ENCODE measurements at places on chromosomes 13 and 19. TPM values are rescaled to one million over a fixed set of nuclear protein-coding genes. Genes with fewer than 3 reads are reported as not detected.

DNA sequence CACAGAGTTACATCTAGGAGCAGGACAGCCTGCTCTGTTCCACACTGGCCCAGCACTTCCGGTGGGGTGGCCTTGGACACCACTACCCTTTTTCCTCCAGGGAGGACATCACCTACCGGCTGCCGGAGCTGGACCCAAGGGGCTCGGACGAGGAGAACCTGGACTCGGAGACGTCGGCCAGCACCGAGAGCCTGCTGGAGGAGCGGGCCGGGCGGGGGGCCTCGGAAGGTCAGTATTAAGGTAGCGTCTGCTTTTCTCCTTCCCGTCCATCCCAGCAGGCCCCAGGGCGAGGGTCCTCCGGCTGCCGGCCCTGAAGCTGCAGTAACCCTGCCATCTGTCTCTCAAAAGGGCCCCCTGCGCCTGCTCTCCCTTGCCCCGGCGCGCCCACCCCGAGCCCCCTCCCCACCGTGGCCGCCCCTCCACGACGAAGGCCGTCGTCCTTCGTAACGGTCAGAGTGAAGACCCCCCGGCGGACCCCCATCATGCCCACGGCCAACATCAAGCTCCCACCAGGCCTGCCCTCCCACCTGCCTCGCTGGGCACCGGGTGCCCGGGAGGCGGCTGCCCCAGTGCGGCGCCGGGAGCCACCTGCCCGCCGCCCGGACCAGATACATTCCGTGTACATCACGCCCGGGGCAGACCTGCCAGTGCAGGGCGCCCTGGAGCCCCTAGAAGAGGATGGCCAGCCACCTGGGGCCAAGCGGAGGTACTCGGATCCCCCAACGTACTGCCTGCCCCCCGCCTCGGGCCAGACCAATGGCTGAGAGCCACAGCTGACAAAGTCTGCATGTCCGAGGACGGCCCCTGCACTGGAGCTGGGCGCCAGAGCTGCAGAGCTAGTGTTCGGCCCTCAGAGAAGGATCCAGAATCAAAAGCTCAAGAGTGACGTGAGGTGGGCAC lies 3.4 kb upstream of the USE1 start:
- no peak for DNase-seq
- peaks cover 21% of the 10 kb centered on the region for H3K36me3 ChIP-seq
- H3K4me3 ChIP-seq, result peak overlapping the region; percentile 1
- H3K4me1 ChIP-seq, result peaks cover 16% of the 10 kb centered on the region

- peaks cover 5% of the 10 kb centered on the region for H3K4me1 ChIP-seq
- no peak overlapping the region for H3K4me3 ChIP-seq
- no peaks in the 10 kb centered on the region for H3K27me3 ChIP-seq
Measured at GRCh38 chr13:42615691-42616090, 41.7 kb downstream of the TNFSF11 start.

GRCh38 chr19:17020385-17020784 lies 6.2 kb downstream of the CPAMD8 start:
- no peaks in the 10 kb centered on the region for H3K4me1 ChIP-seq
- no peak for DNase-seq
- peaks cover 24% of the 10 kb centered on the region for H3K36me3 ChIP-seq
- no peak overlapping the region for H3K27ac ChIP-seq
- H3K27me3 ChIP-seq, result no peaks in the 10 kb centered on the region

- H3K27me3 ChIP-seq, result no peaks in the 10 kb centered on the region
- no peaks in the 10 kb centered on the region for H3K36me3 ChIP-seq
- no peak overlapping the region for H3K4me3 ChIP-seq
- H3K27ac ChIP-seq, result no peak overlapping the region
Measured at GRCh38 chr13:77412116-77412635, 85.3 kb upstream of the MYCBP2 start.

MYH14 gene
- total RNA-seq, result 4.0 TPM

CLEC11A gene
- total RNA-seq, result 7.9 TPM

OSCAR gene
- total RNA-seq, result not detected

NLRP5 gene
- total RNA-seq, result not detected

DNA sequence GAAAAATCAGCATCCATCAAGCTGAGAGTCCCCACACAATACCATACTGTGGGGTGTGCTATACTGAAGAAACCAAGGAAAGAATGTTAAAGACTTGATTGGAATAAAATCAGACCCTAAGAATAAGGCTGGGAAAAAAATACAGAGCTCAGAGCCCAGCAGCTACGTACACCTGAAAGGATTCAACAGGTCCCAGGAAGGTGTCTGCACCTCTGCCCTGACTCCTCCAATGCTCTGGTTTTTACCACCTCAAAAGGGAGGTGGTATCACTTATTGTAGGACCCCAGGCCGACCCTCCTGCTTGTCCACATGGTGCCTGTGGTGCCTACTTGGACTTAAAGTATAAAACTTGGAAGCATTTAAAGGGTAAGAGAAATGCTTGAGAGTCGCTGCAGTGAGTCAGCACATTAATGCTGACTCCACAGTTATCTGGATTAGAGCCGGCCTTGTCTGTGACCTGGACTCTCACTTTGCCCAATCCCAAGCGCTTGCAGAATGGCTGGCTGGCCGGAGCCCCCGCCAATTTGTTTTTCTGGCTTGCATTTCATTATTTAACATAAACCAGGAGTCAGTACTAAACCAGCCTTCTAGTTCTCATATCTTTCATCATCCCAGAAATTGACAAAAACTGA lies 110.1 kb downstream of the FGF14 start:
- H3K27me3 ChIP-seq, result no peaks in the 10 kb centered on the region
- H3K27ac ChIP-seq, result no peak overlapping the region
- H3K4me1 ChIP-seq, result no peaks in the 10 kb centered on the region
- no peak overlapping the region for H3K4me3 ChIP-seq

DNA sequence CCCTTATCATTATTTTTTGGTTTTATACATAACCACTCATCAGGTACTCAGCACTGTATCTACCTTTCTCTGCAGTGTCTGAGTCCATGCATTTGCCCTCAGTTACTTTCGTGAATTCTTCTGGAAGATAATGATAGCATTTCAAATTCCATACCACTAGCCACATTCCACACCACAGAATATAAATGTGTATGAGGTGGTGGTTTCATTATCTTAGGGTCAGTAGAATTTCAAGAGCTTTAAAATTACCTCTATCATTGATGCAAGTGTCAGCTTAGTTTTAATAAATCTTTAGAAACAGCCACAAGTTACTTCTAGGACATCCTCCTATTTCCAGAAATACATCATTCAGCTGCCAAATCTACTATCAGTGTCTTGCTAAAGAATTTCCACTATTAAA lies 1578.3 kb downstream of the OLFM4 start:
- DNase-seq, result no peak
- no peaks in the 10 kb centered on the region for H3K36me3 ChIP-seq
- no peak overlapping the region for H3K4me3 ChIP-seq

DNA sequence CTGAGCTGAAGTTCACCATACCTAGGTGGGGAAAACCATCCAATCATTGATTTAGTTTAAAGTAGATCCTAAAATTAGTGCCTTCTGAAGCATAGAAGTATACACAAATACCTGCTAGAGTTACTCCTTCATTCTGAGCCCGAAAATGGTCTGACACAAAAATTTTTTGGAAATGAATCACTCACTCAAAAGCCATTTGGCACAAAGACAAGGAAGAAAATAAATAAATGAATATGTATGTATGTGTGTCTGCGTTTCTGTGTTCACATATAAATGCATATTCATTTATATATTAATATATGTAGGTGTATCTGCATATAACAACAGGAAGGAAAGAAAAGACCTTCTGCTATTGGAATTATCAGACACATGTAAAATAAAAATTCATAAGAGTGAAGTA lies 614.4 kb upstream of the PCDH9 start:
- H3K27me3 ChIP-seq, result no peaks in the 10 kb centered on the region
- no peak for DNase-seq
- H3K36me3 ChIP-seq, result no peaks in the 10 kb centered on the region

GRCh38 chr13:108777421-108778420 lies 148.3 kb downstream of the MYO16 start:
- DNase-seq, result no peak
- no peaks in the 10 kb centered on the region for H3K27me3 ChIP-seq
- H3K36me3 ChIP-seq, result peaks cover 4% of the 10 kb centered on the region
- peak overlapping the region; percentile 3 for H3K27ac ChIP-seq
- H3K4me1 ChIP-seq, result peaks cover 10% of the 10 kb centered on the region

OR7A5 gene
- total RNA-seq, result not detected

CYP4F8 gene
- not detected for total RNA-seq

- peak overlapping the region; percentile 1 for H3K27ac ChIP-seq
- H3K36me3 ChIP-seq, result peaks cover 11% of the 10 kb centered on the region
- no peaks in the 10 kb centered on the region for H3K27me3 ChIP-seq
- peaks cover 19% of the 10 kb centered on the region for H3K4me1 ChIP-seq
Measured at GRCh38 chr13:76455960-76456359, 430.2 kb downstream of the KCTD12 start.

DNA sequence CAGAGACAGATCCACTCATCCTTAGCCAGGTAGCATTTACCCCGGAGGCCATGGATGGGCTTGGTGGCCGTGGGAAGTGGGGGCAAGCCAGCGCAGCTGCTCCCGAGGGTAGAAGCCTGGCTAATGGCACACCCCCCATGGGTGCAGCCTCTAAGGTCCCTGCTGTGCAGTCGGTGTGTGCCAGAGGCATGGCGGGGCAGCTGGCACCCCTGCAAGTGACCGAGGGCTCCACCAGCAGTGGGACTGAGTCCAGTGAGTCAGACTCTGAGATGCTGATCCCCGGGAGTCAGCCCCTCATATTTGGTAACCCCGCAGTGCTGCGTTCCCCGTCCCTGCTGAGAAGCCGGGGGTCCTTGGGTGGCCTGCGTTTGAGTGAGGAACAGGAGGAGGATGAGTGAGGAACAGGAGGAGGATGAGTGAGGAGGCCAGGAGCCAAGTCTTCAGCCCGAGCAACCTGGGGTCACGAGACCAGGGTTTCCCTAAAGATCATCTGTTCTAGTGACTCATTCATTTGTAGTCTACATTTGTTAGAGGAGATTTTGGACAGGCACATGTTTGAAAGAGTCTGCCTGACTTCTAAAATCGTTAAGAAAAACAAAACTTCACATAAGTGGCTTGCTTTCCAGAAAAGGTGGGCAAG lies 180.7 kb downstream of the STK24 start:
- H3K27ac ChIP-seq, result no peak overlapping the region
- H3K4me3 ChIP-seq, result no peak overlapping the region

DNA sequence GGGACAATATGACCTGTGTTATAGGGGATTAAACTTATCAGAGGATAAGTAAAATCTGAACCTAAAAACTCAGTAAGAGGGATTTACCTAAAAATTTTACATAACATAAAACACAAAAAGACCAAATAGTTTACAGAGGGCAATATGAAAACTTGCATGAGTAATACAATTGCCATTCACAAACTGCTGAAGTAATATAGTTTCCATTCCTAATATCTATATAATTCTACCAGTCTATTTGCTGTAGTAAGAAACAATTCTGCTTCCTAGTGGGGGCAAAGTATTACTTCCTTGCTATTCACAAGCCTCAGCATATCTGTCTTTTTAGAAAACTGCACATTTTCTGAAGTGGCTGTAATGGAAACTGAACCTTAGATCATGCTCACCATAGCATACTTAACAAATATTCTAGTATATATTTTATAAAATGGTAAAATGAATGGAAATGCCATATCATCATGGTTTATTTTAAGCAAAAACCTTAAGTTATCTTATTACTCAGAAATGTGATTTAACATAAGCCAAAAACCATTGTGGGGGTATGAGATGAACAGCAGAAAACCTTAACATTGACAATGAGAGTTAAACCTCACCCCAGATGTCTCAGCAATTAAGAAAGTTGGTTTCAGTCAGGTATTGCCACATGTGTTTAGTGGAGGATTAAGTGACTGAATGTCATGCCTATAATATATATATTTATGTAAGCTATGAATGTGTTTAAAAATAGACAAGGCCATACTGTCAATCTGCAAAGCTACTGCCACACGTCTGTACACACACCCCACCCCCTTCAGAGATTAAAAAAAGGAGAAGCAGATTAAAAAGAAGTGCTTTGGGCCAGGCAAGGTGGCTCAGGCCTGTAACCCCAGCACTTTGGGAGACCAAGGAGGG lies 136.8 kb downstream of the MIPEP start:
- no peak overlapping the region for H3K27ac ChIP-seq
- H3K36me3 ChIP-seq, result no peaks in the 10 kb centered on the region
- H3K4me3 ChIP-seq, result no peak overlapping the region
- no peaks in the 10 kb centered on the region for H3K27me3 ChIP-seq
- DNase-seq, result no peak

DNA sequence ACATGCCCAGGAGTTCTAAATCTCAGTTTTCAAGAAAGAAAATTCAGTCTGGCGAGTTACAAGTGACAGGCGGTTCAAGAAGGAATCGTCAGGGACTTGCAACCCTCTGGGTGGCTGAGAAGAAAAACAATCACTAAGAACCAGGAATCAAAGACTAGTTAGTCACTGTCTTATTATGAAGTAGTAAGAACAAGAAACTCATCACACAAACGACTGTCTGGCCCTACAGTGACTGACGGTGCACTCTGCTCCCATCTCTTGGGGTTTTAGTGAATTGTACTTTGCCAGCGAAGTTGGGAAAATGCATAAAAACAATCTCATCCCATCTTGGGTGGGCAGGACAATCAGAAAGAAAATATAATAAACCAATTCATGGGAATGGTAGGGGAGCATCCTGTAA lies 63.7 kb upstream of the SACS start:
- no peak overlapping the region for H3K27ac ChIP-seq
- no peaks in the 10 kb centered on the region for H3K27me3 ChIP-seq
- H3K4me1 ChIP-seq, result peaks cover 22% of the 10 kb centered on the region

DNA sequence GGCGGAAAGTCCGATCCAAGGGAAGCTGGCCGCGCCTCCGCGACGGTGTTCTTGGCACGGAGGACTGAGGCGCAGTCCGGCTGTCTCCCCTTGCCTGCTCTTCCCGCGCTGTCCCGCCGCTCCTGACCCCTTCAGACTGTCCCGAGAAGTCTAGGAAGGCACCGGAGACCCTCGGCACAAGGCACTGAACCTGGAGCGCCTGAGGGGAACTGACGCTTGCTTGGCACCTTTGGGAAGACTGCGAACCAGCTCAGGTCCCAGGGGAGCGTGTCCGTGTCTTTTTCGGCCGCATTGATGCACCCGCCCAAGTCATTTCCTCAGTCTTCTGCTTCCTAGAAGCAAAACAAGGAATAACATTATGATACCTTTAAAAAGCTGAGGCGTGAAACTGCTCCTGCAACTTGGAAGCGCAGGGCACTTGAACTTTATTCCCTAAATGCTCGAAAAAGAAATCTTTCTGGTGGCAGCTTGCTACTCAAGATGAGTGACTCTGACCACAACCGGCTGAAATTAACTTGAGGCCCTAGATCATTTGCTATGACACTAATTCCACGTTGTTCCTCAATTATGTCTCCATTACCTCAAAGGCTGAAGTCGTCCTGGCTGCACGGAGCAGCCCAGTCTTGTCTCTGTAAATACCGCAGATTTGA lies 735 bp upstream of the FLT1 start:
- H3K27me3 ChIP-seq, result peaks cover 94% of the 10 kb centered on the region
- DNase-seq, result peak; percentile 16
- H3K36me3 ChIP-seq, result no peaks in the 10 kb centered on the region
- H3K27ac ChIP-seq, result no peak overlapping the region

SUPT5H gene
- total RNA-seq, result 140 TPM

- DNase-seq, result no peak
- no peaks in the 10 kb centered on the region for H3K27me3 ChIP-seq
- H3K27ac ChIP-seq, result no peak overlapping the region
- peaks cover 31% of the 10 kb centered on the region for H3K4me1 ChIP-seq
- H3K36me3 ChIP-seq, result no peaks in the 10 kb centered on the region
- H3K4me3 ChIP-seq, result no peak overlapping the region
Measured at GRCh38 chr13:98972627-98973026, 5.2 kb downstream of the DOCK9 start.

GRCh38 chr13:74930402-74931165 lies 551.4 kb downstream of the TBC1D4 start:
- H3K27me3 ChIP-seq, result no peaks in the 10 kb centered on the region
- H3K27ac ChIP-seq, result no peak overlapping the region
- DNase-seq, result no peak
- H3K4me3 ChIP-seq, result no peak overlapping the region
- H3K36me3 ChIP-seq, result peaks cover 17% of the 10 kb centered on the region

AMH gene
- 71.6 TPM for total RNA-seq
